ENCODE measurements at places on chromosomes 13 and 19.
A peak's percentile ranks its signal among the peaks of the same experiment; 100 is the strongest.

DNA sequence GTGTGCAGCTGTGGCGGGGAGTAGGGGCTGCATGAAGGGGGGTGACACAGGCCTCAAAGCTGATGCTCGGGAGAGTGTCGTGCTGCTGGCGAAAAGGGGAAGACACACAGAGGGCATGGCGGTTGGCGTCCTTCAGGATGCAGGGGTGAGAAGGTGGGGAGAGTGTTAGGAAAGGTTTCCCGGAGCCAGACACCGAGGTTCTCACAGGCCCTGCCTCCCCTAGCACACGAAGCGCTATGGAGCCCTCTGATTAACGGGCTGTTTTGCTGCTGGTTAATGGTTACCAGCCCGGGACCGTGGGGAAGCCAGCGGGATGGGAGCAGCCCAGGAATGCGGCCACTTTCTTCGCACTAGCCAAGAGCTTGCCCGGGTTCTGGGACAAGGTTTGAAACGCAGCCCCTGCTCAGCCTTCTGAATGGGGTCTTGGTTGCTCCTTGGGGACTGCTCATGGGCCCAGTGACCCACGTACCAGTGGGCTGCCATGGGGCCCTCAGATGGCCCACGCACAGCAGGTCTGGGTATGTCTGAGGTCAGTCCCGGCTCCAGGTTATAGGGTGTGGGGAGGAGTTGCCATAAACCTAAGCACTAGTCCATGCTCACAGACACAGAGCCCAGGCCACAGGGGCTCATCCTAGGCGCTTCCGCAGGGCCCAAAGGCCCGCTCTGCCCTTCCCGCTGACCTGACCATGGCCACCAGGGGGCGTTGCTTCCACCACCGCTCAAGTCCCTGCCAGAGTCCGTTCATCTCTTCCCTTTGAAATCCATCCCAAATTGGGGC, 31.3 kb upstream of the ISYNA1 start:
- DNase-seq: peak; percentile 45

- DNase-seq: no peak
Measured at GRCh38 chr19:38708413-38709024, 35.8 kb downstream of the CAPN12 start.

DNA sequence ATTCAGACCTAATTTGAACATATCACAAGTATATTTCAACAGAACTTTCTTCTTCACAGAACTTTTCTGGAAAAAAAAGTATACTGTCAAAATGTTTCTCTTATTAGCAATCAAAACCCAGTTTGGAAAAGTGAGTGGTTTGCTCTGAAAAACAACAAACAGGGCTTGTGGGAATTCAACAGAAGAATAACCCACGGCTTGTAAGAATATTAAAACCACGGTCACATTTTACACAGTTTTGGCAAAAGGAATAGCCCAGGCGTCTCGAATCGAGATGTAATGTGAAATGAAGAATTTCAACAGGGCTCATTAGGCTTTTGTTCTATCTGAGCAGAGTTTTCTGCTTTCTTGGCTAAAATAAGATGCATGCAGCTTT, 70.7 kb downstream of the COL4A2 start:
- no peak for DNase-seq

- DNase-seq: no peak
Measured at GRCh38 chr13:74450964-74451363, 316.8 kb upstream of the KLF12 start.

- DNase-seq: no peak
Measured at GRCh38 chr13:90414691-90415596, 932.5 kb upstream of the MIR17HG start.

- DNase-seq: no peak
Measured at GRCh38 chr13:113734099-113734825, 24.8 kb upstream of the TMEM255B start.

GRCh38 chr19:58409010-58409790, 751 bp downstream of the ZNF584 start:
- no peak for DNase-seq

DNA sequence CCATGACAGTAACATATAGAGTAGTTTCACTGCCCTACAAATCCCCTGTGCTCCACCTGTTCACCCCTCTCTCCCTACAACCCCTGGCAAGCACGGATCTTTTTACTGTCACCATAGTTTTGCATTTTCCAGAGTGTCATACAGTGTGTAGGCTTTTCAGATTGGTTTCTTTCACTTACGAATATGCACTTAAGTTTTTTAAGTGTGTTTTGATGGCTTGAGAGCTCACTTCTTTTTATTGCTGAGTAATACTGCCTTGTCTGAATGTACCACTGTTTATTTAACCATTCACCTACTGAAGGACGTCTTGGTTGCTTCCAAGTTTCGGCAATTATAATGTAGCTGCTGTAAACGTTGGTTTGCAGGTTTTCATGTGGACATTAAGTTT, 175.1 kb downstream of the ITGBL1 start:
- no peak for DNase-seq

Measured in activated T-helper 1 cell treated with anti-CD3 and anti-CD28 coated beads, Interleukin-2, amount 50 U/mL, for 16 hours (primary cell).